Right cardiac atrium (tissue), 5 donors: ENCODE measurements at places on chromosomes 7 and 10. TPM values are rescaled to one million over a fixed set of nuclear protein-coding genes. Genes with fewer than 3 reads are reported as not detected.
A peak's percentile ranks its signal among the peaks of the same experiment; 100 is the strongest.

FAM25G gene
- total RNA-seq, result not detected

MPLKIP gene
- 15.8 TPM for total RNA-seq

MCM10 gene
- total RNA-seq, result not detected

DNA sequence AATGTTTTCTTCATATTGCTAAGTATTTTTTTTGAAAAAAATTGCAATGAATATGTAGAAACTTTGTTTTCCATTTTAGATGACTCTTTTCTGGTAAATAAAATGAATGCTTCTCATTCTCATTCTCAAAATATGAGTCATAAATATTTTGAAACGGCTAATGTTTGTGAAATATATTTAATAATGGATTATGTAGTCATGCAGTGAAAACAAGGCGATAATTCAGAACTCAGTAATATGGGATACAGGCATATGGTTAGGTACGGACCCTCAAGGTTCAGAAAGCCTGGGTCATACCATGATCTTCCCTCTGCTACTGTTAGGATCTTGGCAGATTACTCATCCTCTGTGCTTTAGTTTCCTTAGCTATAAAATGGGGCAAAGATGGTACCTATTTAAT lies 46.2 kb upstream of the SLC39A12 start:
- DNase-seq, result no peak

VSTM4 gene
- 23.8 TPM for total RNA-seq

DNA sequence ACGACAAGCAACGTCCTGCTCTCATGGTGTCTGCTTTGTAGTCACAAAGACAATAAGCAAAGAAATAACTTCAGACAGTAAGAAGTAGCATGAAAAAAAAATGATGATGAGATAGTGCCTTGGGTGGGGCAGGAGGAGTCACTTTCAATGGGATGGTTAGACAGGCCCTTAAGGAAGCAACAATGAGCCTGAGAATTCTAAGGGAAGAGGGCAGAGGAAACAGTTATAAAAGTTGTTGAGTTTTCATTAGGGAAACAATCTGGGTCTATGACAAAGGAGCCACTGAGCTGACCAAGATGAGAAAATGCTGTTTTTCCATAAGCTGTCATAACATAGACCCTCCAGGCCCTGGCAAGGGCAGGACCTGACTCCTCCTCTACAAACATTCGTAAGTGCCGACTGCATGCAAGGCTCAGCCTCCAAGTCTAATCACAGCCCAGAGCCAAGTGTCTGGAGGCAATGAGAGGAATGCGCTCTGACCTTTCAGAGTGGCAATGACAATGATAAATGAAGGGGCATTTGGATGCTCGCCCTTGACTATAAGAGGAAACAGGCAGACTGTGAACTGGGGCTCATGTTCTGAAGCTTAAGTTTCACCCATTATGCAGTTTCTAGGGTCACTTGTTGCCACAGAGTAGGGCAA lies 43.7 kb downstream of the PPP1R3C start:
- DNase-seq, result peak; percentile 59

DNA sequence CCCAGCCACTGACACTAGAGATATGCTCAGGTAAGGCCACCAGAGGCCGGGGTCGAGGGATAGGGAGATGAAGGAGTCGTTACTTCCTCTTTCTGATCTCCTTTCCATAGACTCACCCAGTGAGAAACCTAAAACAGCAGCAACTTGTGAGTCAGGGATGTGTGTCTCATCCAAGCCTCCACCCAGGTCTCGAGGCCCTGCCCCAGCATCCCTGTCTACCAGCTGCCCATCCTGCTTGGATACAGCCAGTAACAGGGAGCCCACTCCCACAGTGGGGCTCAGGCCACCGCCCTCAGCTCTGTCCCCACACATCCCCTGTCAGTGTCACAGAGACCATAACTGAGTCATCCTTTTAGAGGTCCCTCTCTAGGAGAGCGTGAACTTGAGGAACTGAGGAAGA lies 49.6 kb upstream of the CHST15 start:
- DNase-seq, result no peak

TRIM50 gene
- total RNA-seq, result 0.12 TPM

DNA sequence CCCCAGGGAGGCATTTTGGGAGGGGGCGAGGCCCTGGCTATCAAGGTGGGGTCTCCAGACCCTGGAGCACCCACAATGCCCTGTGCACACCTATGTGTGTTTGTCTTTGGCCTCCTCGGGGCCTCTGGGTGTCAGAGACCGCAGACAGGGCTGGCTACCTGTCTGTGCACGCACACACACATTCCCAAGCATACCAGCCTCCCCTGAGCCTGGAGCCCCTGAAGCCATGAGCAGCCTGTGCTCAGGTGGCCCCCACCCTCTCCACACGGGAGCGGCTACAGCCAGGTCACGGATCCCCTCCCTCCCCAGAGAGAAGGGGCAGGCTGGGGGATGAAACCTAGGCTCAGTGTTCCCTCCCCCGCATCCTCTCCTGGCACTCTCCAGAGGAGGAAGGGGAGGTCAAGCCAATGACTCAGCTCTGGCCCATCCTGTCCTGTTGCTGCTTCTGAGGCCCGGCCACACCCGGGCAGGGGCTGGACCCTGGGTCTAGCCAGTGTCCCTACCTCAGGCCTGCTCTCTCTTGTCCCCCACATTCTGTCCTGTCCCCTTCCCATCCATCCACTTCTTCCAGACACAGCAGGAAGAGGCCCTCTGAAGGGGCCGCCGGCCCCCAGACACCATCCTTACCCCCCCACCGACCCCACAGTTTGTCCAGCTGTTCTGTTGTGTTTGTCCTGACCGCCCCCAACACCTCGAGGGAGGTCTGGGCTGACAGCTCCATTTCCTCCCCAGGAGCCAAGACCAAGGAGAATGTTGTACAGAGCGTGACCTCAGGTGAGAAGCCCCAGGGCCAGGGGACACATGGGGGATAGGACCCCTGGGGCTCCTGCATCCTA lies 720 bp downstream of the SNCG start:
- peak; percentile 83 for DNase-seq

TEX47 gene
- total RNA-seq, result not detected

LIPK gene
- total RNA-seq, result not detected

SPDYE5 gene
- total RNA-seq, result 0.17 TPM

GRCh38 chr10:103666087-103666761 lies 172.7 kb downstream of the NEURL1 start:
- peak; percentile 69 for DNase-seq

LRWD1 gene
- total RNA-seq, result 9.7 TPM

UBN2 gene
- total RNA-seq, result 15.4 TPM

SEPHS1 gene
- 38.3 TPM for total RNA-seq

GPC2 gene
- total RNA-seq, result 0.78 TPM

GRCh38 chr7:16685535-16685934 lies 39.6 kb downstream of the BZW2 start:
- no peak for DNase-seq

SEMA4G gene
- total RNA-seq, result 3.1 TPM

- no peak for DNase-seq
Measured at GRCh38 chr7:132078891-132079735, 497.2 kb downstream of the PLXNA4 start.

GRCh38 chr7:18806177-18806576 lies 310.6 kb downstream of the HDAC9 start:
- no peak for DNase-seq

LMBR1 gene
- 46.9 TPM for total RNA-seq

CLDN3 gene
- total RNA-seq, result not detected

DNA sequence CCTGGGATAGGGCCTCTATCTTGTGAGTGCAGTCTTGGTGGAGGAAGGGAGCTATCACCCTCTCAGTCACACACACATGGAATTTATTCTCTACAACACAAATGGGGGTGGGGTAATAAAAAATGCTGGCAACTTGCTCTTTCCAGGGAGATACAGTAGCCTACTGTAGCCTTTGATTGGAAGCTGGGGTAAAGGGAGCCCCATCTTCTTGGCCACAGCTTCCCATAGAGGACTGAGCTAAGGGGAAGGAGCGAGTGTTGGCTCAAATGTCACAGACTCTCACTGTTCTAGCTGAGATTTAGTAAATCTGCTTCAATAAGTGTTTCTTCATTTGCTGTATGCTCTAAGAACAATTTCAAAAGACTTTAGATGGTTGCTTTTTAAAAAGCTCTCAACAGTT lies 222.2 kb upstream of the CXCL12 start:
- no peak for DNase-seq

DNA sequence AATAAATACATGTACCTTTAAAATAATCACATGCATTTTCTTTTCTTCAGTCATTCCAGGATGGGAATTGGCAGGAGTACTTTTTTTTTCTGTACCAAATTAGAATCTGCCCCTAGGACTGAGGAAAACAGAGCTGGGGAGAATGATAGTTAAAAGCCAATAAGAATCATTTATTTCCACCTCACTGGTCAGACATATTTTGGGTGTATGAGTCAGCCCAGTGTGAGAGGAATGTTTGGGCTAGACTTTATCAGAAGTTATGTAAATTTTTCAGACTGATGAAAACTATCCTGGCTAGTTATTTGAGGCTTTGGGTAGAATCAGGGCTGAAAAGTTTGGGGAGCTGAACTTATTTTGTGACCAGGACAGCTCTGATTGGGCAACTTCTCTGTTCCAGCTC lies 303.1 kb upstream of the NPSR1 start:
- DNase-seq, result no peak

ACTL6B gene
- total RNA-seq, result not detected

DNA sequence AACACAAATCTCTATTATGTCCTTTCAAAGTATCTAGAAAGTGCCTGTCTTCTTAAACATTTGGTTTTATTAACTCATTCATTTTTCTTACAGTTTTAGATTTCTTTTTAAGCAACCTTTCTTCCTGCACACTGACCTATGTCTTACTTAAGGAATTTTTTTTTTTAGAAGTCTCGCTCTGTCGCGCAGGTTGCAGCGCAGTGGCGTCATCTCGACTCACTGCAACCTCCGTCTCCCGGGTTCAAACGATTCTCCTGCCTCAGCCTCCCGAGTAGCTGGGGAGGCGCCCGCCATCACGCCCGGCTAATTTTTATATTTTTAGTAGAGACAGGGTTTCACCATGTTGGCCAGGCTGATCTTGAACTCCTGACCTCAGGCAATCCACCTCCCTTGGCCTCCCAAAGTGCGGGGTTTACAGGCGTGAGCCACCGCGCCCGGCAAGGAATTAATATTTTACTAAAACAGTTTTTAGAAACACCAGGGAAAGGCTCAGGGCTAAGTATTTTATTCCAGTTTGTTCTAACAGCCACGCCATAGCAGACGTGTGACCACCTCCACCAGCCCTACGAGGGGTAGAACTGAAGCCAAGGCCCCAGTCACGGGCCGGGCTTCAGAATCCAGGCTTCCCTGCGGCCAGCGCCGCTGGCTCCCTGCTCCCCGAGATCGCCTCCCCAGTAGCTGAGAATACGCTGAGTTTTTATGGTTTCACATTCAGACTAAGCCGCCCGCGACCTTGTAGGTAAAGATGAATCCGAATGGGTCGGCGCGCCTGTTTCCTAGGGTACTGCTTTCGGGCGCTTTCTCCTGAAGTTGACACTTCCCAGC lies 941 bp upstream of the LUC7L2 start:
- no peak for DNase-seq

GRCh38 chr7:137547485-137547884 lies 204.0 kb upstream of the PTN start:
- DNase-seq, result no peak

DNA sequence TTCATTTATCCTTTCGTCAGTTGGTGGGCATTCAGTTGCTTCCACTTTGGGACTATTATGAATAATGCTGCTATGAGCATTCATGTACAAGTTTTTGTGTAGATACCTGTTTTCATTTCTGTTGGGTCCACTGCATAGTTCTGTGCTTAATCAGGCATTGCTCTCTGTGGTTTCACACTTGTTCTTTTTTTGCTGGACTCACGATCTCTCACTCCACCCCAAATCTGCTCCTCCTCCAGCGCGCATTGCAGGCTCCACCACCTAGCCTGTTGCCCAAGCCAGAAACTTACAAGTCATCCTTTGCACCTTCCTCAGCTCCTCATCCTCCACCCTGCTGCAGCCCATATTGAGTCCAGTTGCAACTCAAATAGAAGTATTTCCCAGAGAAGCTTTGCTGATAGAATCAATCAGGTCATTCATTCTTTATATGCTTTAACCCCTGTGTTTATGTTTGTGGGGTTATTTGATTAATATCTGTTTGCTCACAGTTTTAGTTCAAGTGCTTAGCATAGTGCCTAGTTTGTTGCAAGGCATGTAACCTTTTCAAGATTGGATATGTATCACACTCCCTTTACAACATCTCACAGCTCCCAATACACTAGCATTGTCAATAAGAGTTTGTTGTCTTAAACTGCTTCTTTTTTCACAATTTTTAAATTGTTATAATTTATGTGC lies 16.6 kb upstream of the AFAP1L2 start:
- DNase-seq, result no peak

GRCh38 chr10:110073896-110074295 lies 66.1 kb downstream of the ADD3 start:
- no peak for DNase-seq

- DNase-seq, result no peak
Measured at GRCh38 chr10:15787426-15787825, 67.7 kb upstream of the ITGA8 start.

- no peak for DNase-seq
Measured at GRCh38 chr7:157507987-157508386, 171.2 kb downstream of the DNAJB6 start.

DNA sequence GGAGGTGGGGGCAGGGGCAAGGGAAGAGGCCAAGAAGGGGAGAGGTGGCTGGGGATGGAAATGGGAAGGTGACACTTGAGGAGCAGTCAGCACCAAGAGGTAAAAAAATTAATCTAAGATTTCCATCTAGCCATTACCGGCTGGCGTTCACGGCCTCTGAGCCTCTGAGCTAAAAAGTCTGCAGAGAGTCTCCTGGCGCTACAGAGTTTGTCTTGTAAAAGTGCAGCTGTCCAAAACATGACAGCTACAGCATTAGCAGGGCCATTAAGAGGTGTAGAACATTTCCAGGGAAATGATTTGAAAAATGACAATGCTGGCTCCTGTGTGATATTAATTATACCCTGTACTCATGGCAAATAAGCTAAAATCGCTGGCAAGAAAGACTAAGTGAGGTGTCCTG lies 167.6 kb downstream of the LRMDA start:
- DNase-seq, result no peak

GRCh38 chr7:91198371-91198770 lies 65.9 kb upstream of the FZD1 start:
- DNase-seq, result no peak

DNA sequence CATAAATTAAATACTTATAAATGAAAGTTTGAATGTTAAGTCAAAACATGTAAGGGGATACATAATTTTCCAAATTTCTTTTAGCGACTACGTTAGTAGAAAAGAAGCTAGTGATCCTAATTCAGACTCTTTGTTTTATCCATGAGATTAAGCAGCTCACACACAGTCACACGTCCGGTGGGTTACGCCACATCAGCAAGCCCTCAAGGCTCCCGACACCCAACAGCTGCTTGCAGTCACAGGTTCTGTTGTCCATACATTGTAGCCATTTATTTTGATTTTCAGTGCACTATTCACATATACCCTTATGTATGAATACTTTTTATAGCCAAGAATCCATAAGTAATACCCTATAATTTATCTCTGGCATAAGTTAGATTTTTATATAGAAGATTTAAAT lies 39.5 kb downstream of the XRCC2 start:
- no peak for DNase-seq

LRRC4 gene
- total RNA-seq, result 5.6 TPM

- no peak for DNase-seq
Measured at GRCh38 chr7:54037873-54038272, 504.3 kb upstream of the VSTM2A start.

DNA sequence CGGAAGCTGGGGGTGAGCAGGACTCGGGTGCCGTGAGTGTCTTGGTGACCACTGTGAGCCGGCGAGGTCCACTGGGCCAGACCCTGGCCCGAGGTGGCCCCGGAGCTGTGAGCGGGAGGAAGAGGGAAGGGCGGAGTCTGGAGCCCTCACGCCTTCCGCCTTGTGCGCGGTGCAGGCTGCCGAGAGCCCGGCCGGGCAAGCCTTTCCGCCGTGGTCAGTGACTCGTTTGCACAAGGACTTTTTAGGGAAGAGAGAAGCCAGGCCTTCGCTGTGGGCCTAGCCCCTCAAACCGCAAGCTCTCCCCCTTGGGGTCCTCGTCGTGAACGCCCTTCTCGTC lies 40.9 kb upstream of the ZNF32 start:
- peak; percentile 91 for DNase-seq
